GM23248 (cell line): ENCODE measurements at places on chromosomes 12 and 14.

- H3K27ac ChIP-seq, result peak overlapping the region; percentile 62
- H3K27me3 ChIP-seq, result no peaks in the 10 kb centered on the region
- peaks cover 71% of the 10 kb centered on the region for H3K4me1 ChIP-seq
- peaks cover 22% of the 10 kb centered on the region for H3K36me3 ChIP-seq
- DNase-seq, result peak; percentile 92
- H3K4me3 ChIP-seq, result no peak overlapping the region
These were observed 122.7 kb downstream of the KICS2 start for GRCh38 chr12:64099397-64099796.

- no peak overlapping the region for H3K4me3 ChIP-seq
- H3K4me1 ChIP-seq, result no peaks in the 10 kb centered on the region
- H3K27me3 ChIP-seq, result no peaks in the 10 kb centered on the region
- no peak for DNase-seq
These were observed 422.4 kb downstream of the RAD51B start for GRCh38 chr14:68241862-68242487.

GRCh38 chr12:120571299-120571698 is 9.9 kb downstream of the POP5 start:
- peaks cover 68% of the 10 kb centered on the region for H3K36me3 ChIP-seq
- no peak overlapping the region for H3K4me3 ChIP-seq
- H3K27me3 ChIP-seq, result no peaks in the 10 kb centered on the region
- no peaks in the 10 kb centered on the region for H3K4me1 ChIP-seq

GRCh38 chr14:99212199-99212598 is 59.8 kb downstream of the BCL11B start:
- H3K4me1 ChIP-seq, result no peaks in the 10 kb centered on the region
- no peak overlapping the region for H3K4me3 ChIP-seq
- H3K27me3 ChIP-seq, result peaks cover 7% of the 10 kb centered on the region
- H3K27ac ChIP-seq, result no peak overlapping the region
- DNase-seq, result no peak

GRCh38 chr14:38837343-38838048 is 265.5 kb downstream of the SEC23A start:
- no peaks in the 10 kb centered on the region for H3K36me3 ChIP-seq
- DNase-seq, result no peak
- no peak overlapping the region for H3K4me3 ChIP-seq
- no peak overlapping the region for H3K27ac ChIP-seq
- 0 out of 2 replicates have a peak, but pooled peaks cover 8% of the 10 kb centered on the region for H3K4me1 ChIP-seq

GRCh38 chr12:27344246-27344645 is 11.6 kb downstream of the BMAL2 start:
- no peaks in the 10 kb centered on the region for H3K27me3 ChIP-seq
- H3K36me3 ChIP-seq, result no peaks in the 10 kb centered on the region
- peak overlapping the region; percentile 95 for H3K27ac ChIP-seq
- H3K4me1 ChIP-seq, result peaks cover 47% of the 10 kb centered on the region
- peak; percentile 10 for DNase-seq

DNA sequence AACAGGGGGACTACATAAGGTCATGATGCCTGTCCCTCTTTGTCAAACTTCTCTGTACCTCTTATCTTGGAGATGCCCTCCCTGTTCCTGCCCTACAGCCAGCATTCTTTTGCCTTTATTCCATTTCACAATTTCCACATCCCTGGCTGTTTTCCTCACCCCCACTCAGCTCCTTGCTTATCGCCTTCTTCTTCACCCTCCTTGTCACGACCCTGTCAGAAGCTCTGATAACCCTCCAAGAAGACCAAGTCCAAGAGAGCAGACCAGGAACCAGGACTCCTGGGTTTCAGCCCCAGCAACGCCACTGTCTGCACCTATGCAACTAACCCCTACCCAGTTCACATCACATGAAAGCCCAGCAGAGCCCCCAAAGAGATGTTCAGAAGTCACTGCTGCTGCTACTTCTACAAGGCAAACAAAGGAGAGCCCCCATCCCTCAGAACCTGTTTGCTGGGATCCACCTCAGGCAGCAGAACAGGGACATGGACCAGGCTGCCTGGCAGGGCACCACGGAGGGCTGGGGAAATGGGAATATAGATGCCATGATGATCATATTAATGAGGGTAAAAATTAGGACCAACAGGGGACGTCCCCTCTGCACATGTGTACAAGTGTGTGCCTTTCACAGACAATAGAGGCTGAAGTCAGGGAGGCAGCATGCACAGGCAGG is 92.8 kb downstream of the SINHCAF start:
- DNase-seq, result no peak
- no peaks in the 10 kb centered on the region for H3K4me1 ChIP-seq
- H3K27ac ChIP-seq, result no peak overlapping the region
- peaks cover 49% of the 10 kb centered on the region for H3K27me3 ChIP-seq

DNA sequence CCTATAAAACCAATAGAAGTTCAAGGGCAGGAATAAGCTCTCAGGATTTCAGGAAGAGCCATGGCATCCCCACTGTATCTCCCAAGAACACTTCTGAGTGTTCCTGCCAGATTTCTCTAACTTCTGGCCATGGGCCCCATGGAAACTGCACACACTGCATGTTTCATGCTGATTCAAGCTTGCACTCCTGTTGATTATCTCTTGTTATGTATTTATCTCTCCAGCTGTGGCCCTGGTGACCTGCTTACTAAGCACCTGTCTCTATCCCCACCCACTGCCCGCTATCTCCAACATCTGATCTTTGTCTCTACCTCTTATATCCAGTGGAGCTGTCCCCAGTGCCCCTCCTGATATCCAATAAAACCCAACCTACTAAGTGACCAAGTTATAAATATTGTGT is 285.3 kb downstream of the PDZRN4 start:
- no peak overlapping the region for H3K27ac ChIP-seq
- H3K4me3 ChIP-seq, result no peak overlapping the region
- DNase-seq, result no peak
- no peaks in the 10 kb centered on the region for H3K4me1 ChIP-seq

GRCh38 chr12:25236626-25237025 is 14.1 kb downstream of the KRAS start:
- DNase-seq, result no peak
- peaks cover 14% of the 10 kb centered on the region for H3K4me1 ChIP-seq
- peak overlapping the region; percentile 15 for H3K27ac ChIP-seq
- H3K4me3 ChIP-seq, result no peak overlapping the region
- no peaks in the 10 kb centered on the region for H3K27me3 ChIP-seq

DNA sequence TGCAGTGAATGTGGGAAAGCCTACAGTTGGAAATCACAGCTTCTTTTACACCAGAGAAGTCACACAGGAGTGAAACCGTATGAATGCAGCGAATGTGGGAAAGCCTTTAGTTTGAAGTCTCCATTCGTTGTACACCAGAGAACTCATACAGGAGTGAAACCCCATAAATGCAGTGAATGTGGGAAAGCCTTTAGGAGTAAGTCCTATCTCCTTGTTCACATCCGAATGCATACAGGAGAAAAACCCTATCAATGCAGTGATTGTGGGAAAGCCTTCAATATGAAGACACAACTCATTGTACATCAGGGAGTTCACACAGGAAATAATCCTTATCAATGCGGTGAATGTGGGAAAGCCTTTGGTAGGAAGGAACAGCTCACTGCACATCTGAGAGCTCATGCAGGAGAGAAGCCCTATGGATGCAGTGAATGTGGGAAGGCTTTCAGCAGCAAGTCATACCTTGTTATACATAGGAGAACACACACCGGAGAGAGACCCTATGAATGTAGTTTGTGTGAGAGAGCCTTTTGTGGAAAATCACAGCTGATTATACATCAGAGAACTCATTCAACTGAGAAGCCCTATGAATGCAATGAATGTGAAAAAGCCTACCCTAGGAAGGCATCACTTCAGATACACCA is 24.6 kb downstream of the ZNF26 start:
- DNase-seq, result peak; percentile 5
- no peaks in the 10 kb centered on the region for H3K4me1 ChIP-seq
- peaks cover 91% of the 10 kb centered on the region for H3K36me3 ChIP-seq
- H3K27me3 ChIP-seq, result no peaks in the 10 kb centered on the region

- no peak overlapping the region for H3K27ac ChIP-seq
- H3K36me3 ChIP-seq, result peaks cover 26% of the 10 kb centered on the region
- H3K4me3 ChIP-seq, result no peak overlapping the region
- H3K27me3 ChIP-seq, result no peaks in the 10 kb centered on the region; the same call in 1 of the 2 replicates
These were observed 6.9 kb downstream of the PABPN1 start for GRCh38 chr14:23327947-23328744.

DNA sequence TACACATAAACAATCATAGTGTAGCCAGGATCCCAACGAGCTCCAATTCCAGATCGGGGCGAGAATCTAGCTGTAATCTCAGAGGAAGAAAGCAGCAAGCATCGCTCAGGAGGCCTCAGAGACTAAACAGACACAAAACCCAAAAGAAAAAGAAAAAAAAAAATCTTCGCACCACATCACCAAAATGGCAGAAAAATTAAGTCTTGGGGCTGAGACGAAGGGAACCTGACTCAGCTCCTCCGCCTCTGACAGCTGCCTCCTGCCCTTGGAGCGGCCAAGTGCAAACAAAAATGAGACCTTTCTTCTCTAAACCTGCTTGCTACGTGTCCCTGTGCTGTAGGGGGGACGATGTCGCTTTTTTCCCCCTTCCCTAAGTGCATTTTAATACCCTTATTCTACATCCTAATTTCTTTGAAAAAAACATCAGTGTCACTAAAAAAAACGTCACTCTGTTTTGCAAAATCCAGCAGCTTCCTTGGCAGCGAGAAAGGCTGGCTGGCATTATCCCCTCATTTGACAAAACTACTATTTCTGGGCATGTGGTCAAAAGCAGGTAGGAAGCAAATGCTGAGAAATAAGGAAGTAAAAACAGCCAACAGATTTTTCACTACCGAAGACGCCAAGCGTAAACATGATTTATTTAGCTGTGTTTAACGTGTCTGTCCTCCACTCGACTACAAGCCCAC is 30.5 kb downstream of the BCL11B start:
- no peaks in the 10 kb centered on the region for H3K36me3 ChIP-seq
- no peak for DNase-seq
- H3K4me1 ChIP-seq, result no peaks in the 10 kb centered on the region
- H3K4me3 ChIP-seq, result no peak overlapping the region
- peaks cover 21% of the 10 kb centered on the region for H3K27me3 ChIP-seq

DNA sequence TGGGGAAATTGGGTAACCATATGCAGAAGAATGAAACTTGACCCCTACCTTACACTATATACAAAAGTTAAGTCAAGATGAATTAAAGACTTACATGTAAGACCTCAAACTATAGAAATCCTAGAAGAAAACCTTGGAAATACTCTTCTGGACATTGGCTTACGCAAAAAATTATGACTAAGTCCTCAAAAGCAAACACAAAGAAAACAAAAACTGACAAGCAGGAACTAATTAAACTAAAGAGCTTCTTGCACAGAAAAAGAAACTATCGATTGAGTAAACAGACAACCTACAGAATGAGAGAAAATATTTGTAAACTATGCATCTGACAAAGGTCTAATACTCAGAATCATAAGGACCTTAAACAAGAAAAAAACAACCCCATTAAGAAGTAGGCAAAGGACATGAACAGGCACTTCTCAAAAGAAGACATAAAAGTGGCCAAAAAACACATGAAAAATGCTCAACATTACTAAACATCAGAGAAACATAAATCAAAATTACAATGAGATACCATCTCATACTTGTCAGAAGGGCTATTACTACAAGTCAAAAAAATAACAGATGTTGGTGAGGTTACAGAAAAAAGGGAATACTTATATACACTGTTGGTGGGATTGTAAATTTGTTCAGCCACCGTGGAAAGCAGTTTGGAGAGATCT is 37.0 kb upstream of the CFAP54 start:
- no peaks in the 10 kb centered on the region for H3K27me3 ChIP-seq
- H3K27ac ChIP-seq, result no peak overlapping the region
- H3K4me1 ChIP-seq, result 0 out of 2 replicates have a peak, but pooled peaks cover 2% of the 10 kb centered on the region
- no peak for DNase-seq
- no peak overlapping the region for H3K4me3 ChIP-seq

- no peaks in the 10 kb centered on the region for H3K27me3 ChIP-seq
- no peak overlapping the region for H3K27ac ChIP-seq
- H3K4me1 ChIP-seq, result no peaks in the 10 kb centered on the region
- no peak overlapping the region for H3K4me3 ChIP-seq
These were observed 50.1 kb downstream of the RASSF3 start for GRCh38 chr12:64660237-64661018.

DNA sequence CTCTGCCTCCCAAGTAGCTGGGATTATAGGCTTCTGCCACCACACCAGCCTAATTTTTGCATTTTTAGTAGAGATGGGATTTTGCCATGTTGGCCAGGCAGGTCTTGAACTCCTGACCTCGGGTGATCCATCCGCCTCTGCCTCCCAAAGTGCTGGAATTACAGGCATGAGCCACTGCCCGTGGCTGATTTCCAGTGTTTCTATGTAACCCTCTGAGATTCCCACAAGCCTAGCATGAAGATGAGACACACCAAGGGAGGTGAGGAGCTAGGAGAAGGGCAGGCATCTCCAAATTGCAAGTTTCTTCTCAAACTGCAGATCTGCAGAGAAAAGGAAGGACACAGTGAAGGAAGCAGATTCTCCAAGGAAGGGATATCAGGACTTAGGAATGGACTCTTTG is 125.0 kb downstream of the CACNA1C start:
- DNase-seq, result peak; percentile 51
- H3K4me3 ChIP-seq, result no peak overlapping the region
- no peaks in the 10 kb centered on the region for H3K36me3 ChIP-seq
- no peaks in the 10 kb centered on the region for H3K27me3 ChIP-seq
- H3K4me1 ChIP-seq, result peaks cover 32% of the 10 kb centered on the region

DNA sequence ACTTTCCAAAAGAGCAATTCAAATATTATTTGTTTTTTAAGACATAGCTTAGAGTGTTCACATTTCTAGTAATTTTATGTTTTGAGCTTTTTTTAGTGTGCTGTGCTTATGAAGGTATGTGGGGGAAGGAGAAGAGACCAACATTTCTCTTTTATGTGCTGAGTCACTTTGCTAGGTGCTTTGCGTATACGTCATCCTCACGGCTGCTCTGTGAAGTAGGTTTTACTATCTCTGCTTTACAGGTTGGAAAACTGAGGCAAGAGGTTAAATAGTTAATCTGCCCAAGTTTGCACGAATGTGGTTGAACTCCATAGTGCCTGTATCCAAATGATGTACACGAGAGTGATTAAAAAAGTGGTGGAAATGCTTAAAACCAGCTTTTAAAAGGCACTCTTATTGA is 75.9 kb downstream of the AEBP2 start:
- no peak for DNase-seq
- H3K27me3 ChIP-seq, result no peaks in the 10 kb centered on the region
- peaks cover 27% of the 10 kb centered on the region for H3K36me3 ChIP-seq
- no peaks in the 10 kb centered on the region for H3K4me1 ChIP-seq
- H3K27ac ChIP-seq, result no peak overlapping the region

DNA sequence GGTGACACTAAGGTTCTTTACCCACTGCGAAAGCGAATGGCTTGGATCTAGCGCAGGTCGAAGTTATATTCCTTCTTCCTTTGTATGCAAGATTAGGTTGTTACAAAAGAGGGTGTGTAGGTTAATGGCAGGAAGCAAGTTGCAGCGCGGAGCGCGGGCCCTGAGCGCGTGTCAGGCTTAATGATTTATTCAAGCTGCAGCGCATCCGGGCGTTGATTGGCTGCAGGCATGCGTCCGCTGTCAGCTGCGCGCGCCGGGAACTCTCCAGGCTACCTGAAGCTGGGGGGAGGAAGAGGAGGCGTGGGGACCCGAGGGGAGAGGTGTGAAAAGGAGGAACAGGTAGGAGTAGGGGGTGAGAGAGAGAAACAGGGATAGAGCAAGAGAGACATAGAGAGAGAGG is 7.4 kb downstream of the ASCL1 start:
- no peaks in the 10 kb centered on the region for H3K4me1 ChIP-seq
- no peaks in the 10 kb centered on the region for H3K36me3 ChIP-seq
- no peak overlapping the region for H3K4me3 ChIP-seq
- H3K27me3 ChIP-seq, result peaks cover 57% of the 10 kb centered on the region
- DNase-seq, result no peak

GRCh38 chr12:111349101-111349747 is 19.7 kb downstream of the PHETA1 start:
- no peaks in the 10 kb centered on the region for H3K4me1 ChIP-seq
- no peaks in the 10 kb centered on the region for H3K36me3 ChIP-seq
- H3K4me3 ChIP-seq, result no peak overlapping the region
- DNase-seq, result no peak
- H3K27ac ChIP-seq, result no peak overlapping the region
